ENCODE measurements at places on chromosomes 16 and 17. TPM values are rescaled to one million over a fixed set of nuclear protein-coding genes. Genes with fewer than 3 reads are reported as not detected.
A peak's percentile ranks its signal among the peaks of the same experiment; 100 is the strongest.

Gene SLC16A13
- 3.1 TPM for total RNA-seq

Gene RNF43
- 0.49 TPM for total RNA-seq

Gene SPEM1
- not detected for total RNA-seq

Gene HYDIN
- total RNA-seq, result 1.5 TPM

Gene WWP2
- 28.5 TPM for total RNA-seq

- peak; percentile 22 for DNase-seq
Measured at GRCh38 chr17:74089869-74090464, 113.5 kb upstream of the RPL38 start.

DNA sequence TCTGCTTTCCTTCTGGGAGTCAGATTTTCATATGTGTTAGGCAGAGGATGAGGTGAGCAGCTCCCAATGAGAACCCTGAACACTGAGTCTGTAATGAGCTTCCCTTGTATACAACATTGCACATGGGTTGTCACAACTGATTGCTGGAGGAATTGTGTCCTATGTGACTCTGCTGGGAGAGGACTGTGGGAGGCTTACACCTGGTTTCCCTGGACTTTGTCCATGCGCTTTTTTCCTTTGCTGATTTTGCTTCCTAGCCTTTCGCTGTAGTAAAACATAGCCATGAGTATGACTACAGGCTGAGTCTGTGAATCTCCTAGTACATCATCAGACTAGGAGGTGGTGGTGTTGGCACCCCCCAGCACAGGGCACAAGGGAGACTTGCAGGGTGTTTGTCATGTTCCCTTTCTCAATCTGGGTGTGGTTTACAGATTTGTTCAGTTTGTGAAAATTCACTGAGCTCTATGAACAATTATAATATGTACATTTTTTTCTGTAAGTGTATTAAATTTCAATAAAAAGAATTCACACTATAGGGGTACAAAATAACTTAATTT lies 1.7 kb upstream of the PLK1 start:
- DNase-seq, result peak; percentile 17

DNA sequence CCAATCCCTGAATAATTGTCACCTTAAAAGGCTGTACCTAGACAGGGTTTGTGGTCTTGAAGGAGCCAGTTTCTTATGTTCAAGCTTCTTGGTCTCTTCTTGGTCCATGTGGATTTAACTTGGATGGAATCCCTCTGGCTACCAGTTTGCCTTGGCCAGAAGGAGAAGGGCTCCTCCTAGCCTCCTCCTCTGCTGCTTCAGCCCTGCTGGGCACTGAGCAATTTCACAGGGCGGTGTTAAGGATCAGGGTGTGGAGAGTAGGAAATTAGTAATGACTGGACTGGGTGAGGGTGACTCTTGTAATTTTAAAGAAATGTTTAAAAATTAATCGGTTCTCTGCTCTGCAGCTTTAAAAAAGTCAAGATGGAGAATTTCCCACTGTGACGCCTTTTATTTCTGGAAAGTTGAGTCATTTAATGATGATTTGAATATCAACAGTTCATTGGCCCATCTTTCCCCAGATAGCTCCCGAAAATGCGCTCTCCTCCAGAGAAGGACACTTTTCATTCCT lies 96.4 kb downstream of the MSI2 start:
- peak; percentile 39 for DNase-seq

DNA sequence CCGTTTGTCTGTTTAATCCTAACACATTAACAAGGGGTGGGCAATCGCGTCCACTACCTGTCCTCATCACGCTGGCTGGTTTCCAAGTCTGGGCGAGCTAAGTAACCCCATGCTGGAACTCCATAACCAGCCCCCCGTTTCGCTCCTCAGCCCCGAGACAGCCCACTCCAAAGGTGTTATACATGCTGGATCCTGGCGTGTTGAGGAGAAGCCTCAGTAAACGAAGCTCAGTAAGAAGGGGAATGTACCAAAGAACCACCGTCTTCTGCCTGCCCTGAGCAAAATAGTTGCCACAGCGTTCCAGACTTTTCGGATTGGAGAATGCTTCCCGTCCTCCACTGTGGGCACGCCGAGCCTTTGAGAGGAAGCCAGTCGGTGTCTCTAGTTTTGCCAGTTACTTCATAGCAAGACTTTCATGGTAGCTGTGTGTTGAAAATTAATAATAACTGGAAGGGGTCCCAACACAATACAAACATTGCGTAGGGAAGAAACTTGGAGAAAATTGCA lies 16.1 kb upstream of the C17orf78 start:
- no peak for DNase-seq

GRCh38 chr16:87728026-87728425 lies 37.8 kb downstream of the KLHDC4 start:
- no peak for DNase-seq

GRCh38 chr16:9124908-9125584 lies 33.6 kb downstream of the HAPSTR1 start:
- no peak for DNase-seq

DNA sequence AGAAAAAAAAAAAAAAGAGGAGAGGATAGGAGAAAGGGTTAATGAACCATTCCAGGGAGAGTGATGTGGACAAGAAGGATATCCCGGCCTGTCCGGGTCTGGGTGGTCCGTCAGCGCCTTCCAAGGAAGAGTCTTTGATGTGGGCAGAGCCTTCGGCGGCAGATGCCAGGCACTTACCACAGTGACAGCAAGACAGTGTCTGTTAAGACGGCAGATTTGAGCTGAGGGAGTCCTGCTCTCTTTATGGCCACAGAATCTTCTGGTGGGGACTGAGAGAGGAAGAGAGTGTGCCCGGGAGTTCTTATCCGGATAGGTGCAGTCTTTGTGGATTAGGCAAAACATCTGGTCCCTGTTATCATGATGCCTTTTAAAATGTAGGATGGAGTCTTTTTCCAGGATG lies 95.2 kb downstream of the ZDHHC7 start:
- DNase-seq, result no peak

- peak; percentile 14 for DNase-seq
Measured at GRCh38 chr17:35846055-35846809, 22.5 kb downstream of the HEATR9 start.

DNA sequence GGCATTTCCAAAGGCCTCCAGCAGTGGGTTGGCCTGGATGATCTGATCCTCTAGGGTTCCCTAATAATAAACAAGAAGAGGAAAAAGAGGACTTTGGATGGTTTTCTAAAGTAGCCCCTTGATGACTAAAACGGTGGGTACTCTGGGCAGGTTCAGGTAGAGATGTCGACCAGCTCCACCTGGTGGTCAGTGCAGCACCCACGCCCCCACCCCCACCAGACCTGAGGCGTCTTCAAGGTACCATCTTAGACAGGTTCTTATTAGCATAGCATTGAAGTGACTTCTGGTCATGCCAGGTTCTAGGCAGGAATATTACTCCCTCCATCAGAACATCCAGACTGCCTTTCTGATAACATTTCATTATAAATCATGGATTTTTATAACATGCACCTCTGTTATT lies 15.0 kb downstream of the MYH13 start:
- no peak for DNase-seq

GRCh38 chr17:1146561-1147265 lies 33.1 kb downstream of the ABR start:
- DNase-seq, result no peak

- no peak for DNase-seq
Measured at GRCh38 chr16:75482434-75483205, 12.6 kb downstream of the CHST6 start.

- no peak for DNase-seq
Measured at GRCh38 chr16:57842601-57843000, 40.3 kb upstream of the KIFC3 start.

DNA sequence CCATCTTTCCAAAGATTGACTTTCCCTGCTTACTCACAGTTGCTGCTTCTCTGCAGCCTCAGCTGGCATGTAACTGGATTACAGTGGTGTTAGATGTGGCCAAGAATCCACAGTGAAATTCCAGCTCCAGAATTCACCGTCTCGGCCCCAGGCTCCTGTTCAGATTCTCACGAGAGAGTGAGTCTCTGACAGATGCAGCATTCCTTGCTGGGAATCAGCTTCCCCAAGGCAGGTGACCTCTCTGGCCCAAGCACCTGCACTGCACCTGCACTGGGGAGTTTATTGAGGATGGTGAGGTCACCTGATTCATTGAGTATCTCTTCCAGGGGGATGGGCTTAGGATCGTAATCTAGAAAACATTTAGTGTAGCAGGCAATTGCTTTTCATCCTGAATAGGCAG lies 600.5 kb upstream of the RBFOX1 start:
- no peak for DNase-seq

- peak; percentile 13 for DNase-seq
Measured at GRCh38 chr16:74226338-74226954, 70.2 kb upstream of the PSMD7 start.

Measured in fibroblast of the aortic adventitia (primary cell).